GM23338 (cell line): ENCODE measurements at places on chromosomes 4 and X. TPM values are rescaled to one million over a fixed set of nuclear protein-coding genes. Genes with fewer than 3 reads are reported as not detected.

GRCh38 chr4:95084584-95084983, 326.8 kb downstream of the BMPR1B start:
- DNase-seq, result no peak

- DNase-seq, result no peak
Measured at GRCh38 chrX:55201930-55202579, 18.1 kb upstream of the PAGE5 start.

- no peak for DNase-seq
Measured at GRCh38 chrX:48786341-48786800, at the start of gene GATA1. Gene GATA1, plus strand, starts transcription at chrX:48786590. Its CDS starts 4,520 bp downstream, at chrX:48791110.

DNA sequence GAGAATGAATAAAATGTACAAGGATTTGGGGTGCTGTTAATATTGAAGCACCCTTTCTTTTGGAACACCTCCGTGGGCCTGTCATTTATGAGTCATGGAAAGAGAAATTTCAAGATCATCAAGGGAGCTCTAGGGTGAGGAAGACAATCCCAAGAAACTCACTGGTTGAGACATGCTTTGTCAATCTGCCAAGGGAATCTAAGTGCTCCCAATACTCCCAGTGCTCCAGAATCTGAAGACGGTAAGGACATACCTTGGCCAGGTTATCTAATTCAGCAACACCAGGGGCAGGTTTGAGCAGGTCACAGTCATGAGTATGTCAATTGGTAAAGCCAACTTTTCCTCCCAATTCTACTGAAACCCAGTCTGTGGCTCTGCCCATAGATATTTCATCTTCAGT, 556.4 kb upstream of the CPEB2 start:
- no peak for DNase-seq

DNA sequence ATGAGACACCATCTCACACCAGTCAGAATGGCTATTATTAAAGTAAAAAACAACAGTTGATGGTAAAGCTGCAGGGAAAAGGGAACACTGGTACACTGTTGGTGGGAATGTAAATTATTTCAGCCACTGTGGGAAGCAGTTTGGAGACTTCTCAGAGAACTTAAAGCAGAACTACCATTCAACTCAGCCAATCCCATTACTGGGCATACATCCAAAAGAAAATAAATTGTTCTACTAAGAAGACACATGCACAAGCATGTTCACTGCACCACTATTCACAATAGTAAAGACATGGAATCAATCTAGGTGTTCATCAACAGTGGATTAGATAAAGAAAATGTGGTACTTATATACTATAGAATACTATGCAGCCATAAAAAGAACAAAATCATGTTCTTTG, 135.0 kb downstream of the REELD1 start:
- DNase-seq, result no peak

DNA sequence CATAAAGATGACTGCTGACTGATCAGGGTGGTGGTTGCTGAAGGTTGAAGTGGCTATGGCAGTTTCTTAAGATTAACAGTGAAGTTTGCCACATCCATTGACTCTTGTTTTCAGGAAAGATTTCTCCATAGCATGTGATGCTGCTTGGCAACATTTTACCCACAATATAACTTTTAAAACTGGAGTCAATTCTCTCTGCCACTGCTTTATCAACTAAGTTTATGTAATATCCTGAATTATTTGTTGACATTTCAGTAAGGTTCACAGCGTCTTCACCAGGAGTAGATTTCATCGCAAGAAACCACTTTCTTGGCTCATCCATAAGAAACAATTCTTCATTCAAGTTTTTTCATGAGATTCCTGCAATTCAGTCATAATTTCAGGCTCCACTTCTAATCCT, 166.5 kb upstream of the SPRY1 start:
- no peak for DNase-seq

DNA sequence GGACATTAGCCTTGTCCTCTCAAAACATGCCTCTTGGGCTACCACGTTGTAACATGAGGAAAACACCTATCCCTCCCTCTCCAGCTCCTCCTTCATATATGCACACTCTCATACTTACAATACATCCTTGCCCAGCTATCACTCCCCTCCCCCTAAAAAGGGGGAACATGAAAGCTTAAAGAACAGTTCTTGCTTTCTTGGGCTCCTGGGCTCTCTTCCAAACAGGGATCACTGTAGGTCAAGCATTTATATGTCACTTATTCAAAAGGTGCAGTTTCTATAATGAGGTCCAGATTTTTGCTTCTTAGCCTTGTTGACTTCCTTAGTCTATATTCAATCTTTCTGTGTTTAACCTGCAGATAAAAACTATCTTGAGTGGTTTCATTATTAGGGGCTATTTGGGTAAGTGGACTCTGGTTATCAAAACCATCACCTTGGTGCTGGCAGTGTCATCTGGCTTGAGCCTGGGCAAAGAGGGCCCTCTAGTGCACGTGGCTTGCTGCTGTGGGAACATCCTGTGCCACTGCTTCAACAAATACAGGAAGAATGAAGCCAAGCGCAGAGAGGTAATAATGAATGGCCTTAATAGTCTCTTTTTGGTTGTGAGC, 119.4 kb downstream of the AKAP4 start:
- DNase-seq, result peak; percentile 43

GRCh38 chr4:72591547-72592454, 22.8 kb upstream of the ADAMTS3 start:
- no peak for DNase-seq

GRCh38 chrX:100652266-100652665, 8.3 kb downstream of the SRPX2 start:
- DNase-seq, result no peak

DNA sequence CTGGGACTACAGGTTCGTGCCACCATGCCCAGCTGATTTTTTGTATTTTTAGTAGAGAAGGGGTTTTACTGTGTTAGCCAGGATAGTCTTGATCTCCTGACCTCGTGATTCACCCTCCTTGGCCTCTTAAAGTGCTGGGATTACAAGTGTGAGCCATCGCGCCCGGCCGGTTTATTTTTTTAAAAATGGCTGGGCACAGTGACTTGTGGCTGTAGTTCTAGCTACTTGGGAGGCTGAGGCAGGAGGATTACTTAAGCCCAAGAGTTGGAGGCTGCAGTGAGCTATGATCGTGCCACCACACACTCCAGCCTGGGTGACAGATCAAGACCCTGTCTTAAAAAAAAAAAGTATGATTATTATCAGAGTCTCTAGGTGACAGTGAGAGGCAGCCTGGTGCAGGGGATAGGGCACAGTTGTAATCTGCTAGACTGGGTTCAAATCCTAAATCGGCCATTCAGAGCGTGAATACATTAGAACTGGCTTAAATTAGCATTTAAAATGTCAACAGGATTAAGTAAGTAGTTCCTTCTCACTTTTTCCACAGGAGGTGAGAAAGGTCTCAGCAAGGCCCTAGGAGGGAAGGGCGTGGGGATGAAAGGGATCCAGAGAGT, 435 bp upstream of the MGST2 start:
- DNase-seq, result no peak

DNA sequence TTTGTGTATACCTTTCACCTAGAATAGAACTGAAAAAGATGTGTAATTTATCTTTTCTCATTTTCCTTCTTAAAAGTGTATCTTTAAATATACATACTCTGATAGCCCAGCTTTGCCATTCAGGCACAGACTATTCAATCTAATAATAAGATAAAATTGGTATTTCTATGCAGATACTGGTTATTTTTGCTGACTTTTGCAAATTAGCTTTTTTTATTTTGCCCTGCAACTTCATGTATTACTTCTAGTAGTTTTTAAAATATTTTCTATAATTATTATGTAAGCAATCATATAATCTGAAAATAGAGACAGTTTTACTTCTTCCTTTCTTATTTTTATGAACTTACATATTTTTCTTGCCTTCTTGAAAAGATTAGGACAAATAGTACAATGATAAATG, 45.4 kb upstream of the FREM3 start:
- DNase-seq, result no peak

DNA sequence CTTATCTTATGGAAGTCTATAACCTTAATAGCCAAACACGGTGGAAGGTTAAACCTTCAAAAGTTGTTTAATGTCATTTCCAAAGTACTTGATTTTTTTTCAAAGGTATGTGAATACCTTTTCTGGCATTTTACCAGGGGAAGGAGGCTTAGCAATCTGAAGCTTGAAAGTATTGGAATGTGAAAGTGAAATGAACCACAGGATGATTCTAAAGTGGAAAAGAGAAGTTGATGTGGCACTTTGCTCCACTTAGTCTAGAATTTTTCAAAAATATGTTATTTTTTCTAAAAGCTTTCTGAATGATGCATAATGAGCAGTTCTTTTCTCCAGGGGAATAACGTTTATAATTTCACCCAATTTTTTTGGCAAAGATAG, 19.2 kb downstream of the PI4K2B start:
- no peak for DNase-seq

GRCh38 chr4:120355881-120356280, 289.2 kb upstream of the MAD2L1 start:
- DNase-seq, result no peak

GRCh38 chr4:67052814-67053675, 492.3 kb downstream of the CENPC start:
- no peak for DNase-seq

- DNase-seq, result no peak
Measured at GRCh38 chrX:40131654-40132337, 34.0 kb upstream of the BCOR start.

The EVC gene
- total RNA-seq, result 12.8 and 31.0 TPM in 2 replicates

The CSAG2 gene
- total RNA-seq, result not detected in 2 replicates

The TMEM128 gene
- 22.7 and 24.5 TPM in 2 replicates for total RNA-seq

The NSG1 gene
- total RNA-seq, result 28.7 and 34.5 TPM in 2 replicates

The ASB9 gene
- 0.42 and 2.1 TPM in 2 replicates for total RNA-seq

The TEX13B gene
- 0.78 TPM in 1 of 2 replicates, not detected in the other for total RNA-seq

The TBC1D25 gene
- total RNA-seq, result 4.5 TPM in 2 replicates

The DUX4 gene
- not detected in 2 replicates for total RNA-seq

The ASMT gene
- total RNA-seq, result 2.4 TPM in 1 of 2 replicates, not detected in the other

The TMEM192 gene
- 9.8 and 10.8 TPM in 2 replicates for total RNA-seq

The HPSE gene
- 2.9 and 3.0 TPM in 2 replicates for total RNA-seq
